Esophagus squamous epithelium (tissue), 5 donors: ENCODE measurements at places on chromosomes 1 and 21. TPM values are rescaled to one million over a fixed set of nuclear protein-coding genes. Genes with fewer than 3 reads are reported as not detected.
A peak's percentile ranks its signal among the peaks of the same experiment; 100 is the strongest.

GRCh38 chr1:200198236-200198635 lies 170.7 kb downstream of the NR5A2 start:
- no peak overlapping the region for H3K27ac ChIP-seq
- no peak overlapping the region for H3K4me3 ChIP-seq
- H3K4me1 ChIP-seq = peaks cover 13% of the 10 kb centered on the region
- DNase-seq = no peak

DNA sequence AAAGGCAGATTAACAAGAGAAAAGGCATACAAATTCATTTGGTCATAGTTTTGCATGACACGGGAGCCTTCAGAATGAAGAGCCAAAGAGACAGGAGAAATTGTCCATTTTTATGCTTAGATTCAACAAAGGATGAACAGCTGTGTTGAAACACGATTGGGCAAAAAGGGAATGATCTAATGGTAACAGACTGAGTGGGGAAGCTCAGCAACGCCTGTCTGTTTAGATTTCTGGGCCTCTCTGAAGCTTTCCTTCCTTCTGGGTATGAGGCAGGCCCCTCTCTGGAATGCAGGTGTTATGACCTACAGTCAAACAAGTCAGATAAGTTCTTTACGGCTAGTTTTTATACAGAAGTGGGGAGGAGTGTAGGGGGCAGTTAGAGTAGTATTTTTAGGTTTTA lies 154.6 kb downstream of the RGS7 start:
- no peak for DNase-seq
- no peak overlapping the region for H3K27ac ChIP-seq
- H3K4me1 ChIP-seq = no peaks in the 10 kb centered on the region
- H3K36me3 ChIP-seq = no peaks in the 10 kb centered on the region
- H3K4me3 ChIP-seq = no peak overlapping the region

DNA sequence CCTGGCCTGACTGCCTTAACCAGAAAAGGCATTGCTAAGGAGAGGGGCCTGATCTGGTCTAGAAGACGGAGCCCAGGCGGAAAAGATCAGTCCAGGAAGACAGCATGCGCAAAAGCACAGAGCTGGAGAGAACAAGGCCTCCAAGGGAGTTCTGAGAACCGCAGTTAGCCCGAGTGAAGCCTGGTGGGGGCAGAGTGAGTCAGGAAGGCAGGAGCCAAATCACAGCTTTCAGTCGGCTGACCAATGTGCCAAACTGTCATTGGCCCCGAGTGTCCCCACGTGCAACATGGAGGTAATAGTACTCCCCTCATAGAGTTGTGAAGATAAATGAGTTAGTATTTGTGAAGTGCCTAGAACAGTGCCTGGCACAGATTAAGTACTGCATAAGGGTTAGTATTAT lies 1.2 kb upstream of the TSPAN2 start:
- no peaks in the 10 kb centered on the region for H3K36me3 ChIP-seq
- peak overlapping the region; percentile 81 for H3K4me3 ChIP-seq
- peak overlapping the region; percentile 33 for H3K27ac ChIP-seq

DNA sequence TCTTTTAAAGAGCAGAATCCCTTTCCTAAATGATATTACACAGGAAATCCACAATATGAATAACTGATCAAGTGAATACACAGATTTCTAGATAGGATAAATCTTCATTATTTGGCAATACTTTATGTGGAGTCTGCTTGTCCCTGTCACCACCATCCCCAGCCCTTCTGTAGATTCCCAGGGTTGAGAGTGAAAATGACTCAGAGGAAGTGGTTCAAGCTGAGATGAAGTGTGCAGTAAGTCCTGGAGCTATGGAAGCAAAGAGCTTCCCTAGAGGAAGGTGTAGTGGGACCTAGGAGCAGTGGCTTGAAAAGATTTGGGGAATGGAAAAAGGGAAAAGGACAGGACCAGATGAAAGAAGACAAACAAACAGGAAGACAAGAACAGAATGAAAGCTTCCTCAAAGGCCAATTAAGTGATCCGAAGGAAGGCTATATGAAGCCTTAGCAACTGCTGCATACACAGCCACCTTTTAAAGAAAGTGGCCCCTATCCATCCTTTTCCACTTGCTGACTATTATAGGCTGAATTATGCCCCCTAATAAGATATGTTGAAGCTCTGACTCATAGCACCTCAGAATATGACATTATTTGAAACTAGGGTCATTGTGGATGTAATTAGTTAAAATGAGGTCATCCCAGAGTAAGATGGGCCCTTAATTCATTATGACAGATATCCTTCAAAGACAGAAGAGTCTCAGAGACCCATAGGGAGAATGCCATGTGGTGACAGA lies 96.5 kb upstream of the CAMK1G start:
- H3K27me3 ChIP-seq = no peaks in the 10 kb centered on the region
- H3K4me1 ChIP-seq = no peaks in the 10 kb centered on the region
- DNase-seq = no peak
- no peaks in the 10 kb centered on the region for H3K36me3 ChIP-seq

DNA sequence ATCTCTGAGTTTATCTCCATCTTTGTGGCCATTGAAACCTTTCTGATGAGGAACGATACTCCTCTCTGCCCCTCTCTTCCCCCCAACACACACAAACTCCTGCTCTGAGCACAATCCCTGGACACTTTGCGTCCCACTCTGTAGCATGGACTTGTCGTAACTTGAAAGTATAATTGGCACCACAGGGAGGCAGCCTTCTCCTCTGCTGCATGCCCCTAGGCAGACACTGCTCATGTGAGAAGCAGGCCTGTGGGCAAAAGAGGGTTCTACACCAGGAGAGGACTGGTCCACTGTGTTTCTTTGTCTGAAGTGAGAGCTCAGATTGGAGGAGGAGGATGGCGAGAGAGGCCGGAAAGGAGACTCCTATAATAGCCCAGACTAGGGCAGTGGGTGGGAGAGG lies 3.8 kb upstream of the PARS2 start:
- no peaks in the 10 kb centered on the region for H3K27me3 ChIP-seq
- H3K36me3 ChIP-seq = no peaks in the 10 kb centered on the region
- DNase-seq = no peak
- H3K27ac ChIP-seq = no peak overlapping the region
- peaks cover 15% of the 10 kb centered on the region for H3K4me1 ChIP-seq

GRCh38 chr1:198656500-198656932 lies 17.7 kb downstream of the PTPRC start:
- H3K27me3 ChIP-seq = no peaks in the 10 kb centered on the region
- H3K27ac ChIP-seq = peak overlapping the region; percentile 54
- H3K36me3 ChIP-seq = no peaks in the 10 kb centered on the region
- no peak overlapping the region for H3K4me3 ChIP-seq

DNA sequence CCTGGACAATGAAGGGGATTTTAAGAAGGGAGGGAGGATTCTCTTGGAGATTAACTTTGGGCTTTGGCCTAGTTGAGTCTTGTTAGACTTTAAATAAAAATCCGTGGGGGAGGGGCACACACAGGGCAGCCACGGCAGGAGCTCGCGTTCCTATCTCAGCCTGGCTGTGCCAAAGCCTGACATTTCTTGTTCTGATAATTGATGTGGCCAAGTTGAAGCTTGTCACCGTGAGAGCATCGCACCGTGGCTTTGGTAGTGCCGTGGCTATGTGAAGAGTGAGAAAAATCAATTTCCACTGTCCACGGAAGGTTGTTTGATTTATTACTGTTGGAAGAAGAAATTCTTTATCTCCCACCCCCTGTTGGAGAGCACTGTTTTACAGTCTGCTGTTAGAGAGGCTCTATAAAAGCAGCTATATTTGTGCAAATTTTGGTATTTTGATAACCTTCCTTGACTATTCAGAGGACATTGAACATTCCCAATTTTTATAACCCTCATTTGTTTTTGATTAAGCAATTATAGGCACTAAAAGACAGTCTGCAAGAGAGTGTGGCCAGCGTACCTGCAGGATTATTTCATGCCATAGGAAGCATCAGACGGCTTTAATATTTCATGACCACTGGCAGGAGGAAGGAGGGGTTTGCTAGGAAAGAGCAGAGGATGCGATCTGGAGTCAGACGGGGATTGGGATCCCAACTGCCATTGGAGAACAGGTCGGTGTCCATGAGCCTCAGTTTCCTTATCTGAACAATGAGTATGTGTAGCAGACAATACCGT lies 160.7 kb downstream of the KAZN start:
- H3K4me1 ChIP-seq = peaks cover 20% of the 10 kb centered on the region
- peak overlapping the region; percentile 34 for H3K27ac ChIP-seq
- no peak for DNase-seq
- H3K27me3 ChIP-seq = no peaks in the 10 kb centered on the region
- H3K36me3 ChIP-seq = no peaks in the 10 kb centered on the region

DNA sequence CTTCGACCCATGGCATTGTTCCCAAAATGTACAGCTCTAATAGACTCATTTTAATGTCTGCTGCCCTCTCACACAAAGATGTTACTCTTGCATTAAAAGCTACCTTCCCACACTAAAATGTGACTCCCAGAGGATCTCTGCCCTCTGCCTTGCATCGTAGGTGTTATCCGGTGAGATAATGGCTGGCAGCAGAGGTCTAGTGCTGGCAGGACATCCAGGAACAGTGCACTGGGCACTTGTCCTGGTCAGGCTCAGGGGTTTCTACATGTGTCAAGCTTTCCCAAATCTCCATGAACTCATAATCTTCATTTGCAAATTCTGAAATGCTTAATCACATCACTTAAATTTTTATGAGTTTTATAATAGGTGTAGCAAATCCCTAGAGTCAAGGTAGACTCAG lies 310.6 kb downstream of the LRRIQ3 start:
- H3K27me3 ChIP-seq = no peaks in the 10 kb centered on the region
- H3K27ac ChIP-seq = no peak overlapping the region
- DNase-seq = no peak
- H3K4me3 ChIP-seq = no peak overlapping the region
- no peaks in the 10 kb centered on the region for H3K4me1 ChIP-seq

DNA sequence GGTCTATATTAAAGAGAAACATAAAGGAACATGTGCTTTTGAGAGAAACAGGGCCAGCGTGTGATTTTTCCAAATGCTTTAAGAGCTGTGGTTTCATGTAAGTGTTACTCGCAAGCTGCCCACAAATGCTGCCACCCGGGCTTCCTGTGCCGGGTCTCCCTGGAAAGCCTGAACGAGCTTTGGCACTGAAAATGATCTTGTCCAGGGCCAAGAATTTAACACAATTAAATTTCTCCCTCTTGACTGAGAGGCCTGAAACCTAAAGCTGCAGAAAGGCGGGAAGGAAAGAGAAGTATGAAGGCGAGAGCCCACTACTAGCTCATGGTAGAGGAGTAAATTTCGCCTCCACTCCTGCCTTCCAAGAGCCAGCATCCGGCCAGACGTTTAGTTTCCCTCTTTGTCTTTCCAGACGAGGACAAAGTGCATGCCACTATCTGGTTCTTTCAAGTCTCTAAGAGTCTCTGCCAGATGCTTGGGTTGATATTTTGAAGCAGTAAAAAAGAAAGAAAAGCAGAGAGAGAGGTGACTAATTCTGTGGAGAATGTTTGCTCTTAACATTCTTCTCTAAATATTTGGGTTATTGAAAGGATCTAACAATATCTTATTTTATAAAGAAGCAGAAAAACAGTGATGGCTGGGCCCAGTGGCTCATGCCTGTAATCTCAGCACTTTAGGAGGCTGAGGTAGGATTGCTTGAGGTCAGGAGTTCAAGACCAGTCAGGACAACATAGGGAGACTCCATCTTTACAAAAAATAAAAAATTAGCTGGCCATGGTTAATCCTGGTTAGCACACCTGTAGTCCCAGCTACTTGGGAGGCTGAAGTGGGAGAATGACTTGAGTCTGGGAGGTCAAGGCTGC lies 100.0 kb upstream of the HNRNPU start:
- H3K4me3 ChIP-seq = no peak overlapping the region
- DNase-seq = no peak
- H3K27me3 ChIP-seq = no peaks in the 10 kb centered on the region
- no peaks in the 10 kb centered on the region for H3K36me3 ChIP-seq

GRCh38 chr1:8722366-8722765 lies 95.1 kb downstream of the RERE start:
- DNase-seq = no peak
- H3K27ac ChIP-seq = no peak overlapping the region
- no peaks in the 10 kb centered on the region for H3K36me3 ChIP-seq

GRCh38 chr1:211133393-211133835 lies 534 bp downstream of the KCNH1 start:
- no peak for DNase-seq
- peak overlapping the region; percentile 44 for H3K4me3 ChIP-seq
- no peak overlapping the region for H3K27ac ChIP-seq
- H3K36me3 ChIP-seq = no peaks in the 10 kb centered on the region

DNA sequence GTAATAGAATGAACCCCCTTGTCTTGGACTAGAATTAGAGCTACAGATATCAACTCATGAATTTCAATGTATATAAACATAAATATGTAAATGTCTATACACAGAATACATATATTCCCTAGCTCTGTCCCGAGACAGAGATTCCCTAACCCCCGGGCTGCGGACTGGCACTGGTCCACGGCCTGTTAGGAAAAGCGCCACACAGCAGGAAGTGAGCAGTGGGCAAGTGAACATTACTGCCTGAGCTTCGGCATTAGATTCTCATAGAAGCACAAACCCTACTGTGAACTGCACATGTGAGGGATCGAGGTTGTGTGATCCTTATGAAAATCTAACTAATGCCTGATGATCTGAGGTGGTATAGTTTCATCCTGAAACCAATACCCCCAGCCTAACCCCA lies 51.2 kb downstream of the PIK3R3 start:
- no peak for DNase-seq
- no peaks in the 10 kb centered on the region for H3K27me3 ChIP-seq
- no peaks in the 10 kb centered on the region for H3K36me3 ChIP-seq
- H3K27ac ChIP-seq = no peak overlapping the region

- no peak for DNase-seq
- no peaks in the 10 kb centered on the region for H3K36me3 ChIP-seq
- H3K4me1 ChIP-seq = peaks cover 10% of the 10 kb centered on the region
- H3K4me3 ChIP-seq = peak overlapping the region; percentile 33
- H3K27ac ChIP-seq = no peak overlapping the region
- H3K27me3 ChIP-seq = peaks cover 3% of the 10 kb centered on the region
These were observed 866 bp upstream of the FNDC5 start for GRCh38 chr1:32871364-32872191.

- no peak for DNase-seq
- H3K27me3 ChIP-seq = no peaks in the 10 kb centered on the region
- peak overlapping the region; percentile 90 for H3K27ac ChIP-seq
- H3K4me1 ChIP-seq = peaks cover 57% of the 10 kb centered on the region
These were observed 52.4 kb downstream of the SLC45A1 start for GRCh38 chr1:8370046-8370881.

DNA sequence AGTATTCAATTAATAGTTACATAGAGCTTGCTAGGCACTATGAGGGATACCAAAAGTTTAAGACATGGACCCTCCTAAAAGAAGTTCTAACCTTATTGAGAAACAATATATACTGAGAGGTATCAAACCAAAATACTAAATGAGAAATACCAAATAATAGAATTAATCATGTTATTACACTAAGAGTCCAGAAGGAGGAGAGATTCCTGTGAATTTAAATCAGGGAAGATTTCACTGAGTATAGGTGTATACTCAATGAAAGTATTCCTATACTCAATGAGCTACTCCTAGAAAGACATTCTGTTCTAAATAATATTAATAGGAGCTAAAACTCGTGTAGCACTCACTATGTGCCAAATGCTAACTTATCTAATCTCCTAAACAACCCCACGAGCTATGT lies 9.4 kb downstream of the CR1L start:
- H3K36me3 ChIP-seq = no peaks in the 10 kb centered on the region
- no peak for DNase-seq
- no peak overlapping the region for H3K4me3 ChIP-seq
- no peaks in the 10 kb centered on the region for H3K27me3 ChIP-seq

TCHHL1 gene
- total RNA-seq = not detected

TNFRSF8 gene
- total RNA-seq = 0.76 TPM

AADACL3 gene
- total RNA-seq = not detected

CYP4X1 gene
- 16.9 TPM for total RNA-seq

TSPEAR gene
- not detected for total RNA-seq

FCGR3A gene
- 15.5 TPM for total RNA-seq

RGS13 gene
- 0.06 TPM for total RNA-seq

RNF186 gene
- not detected for total RNA-seq
